Glomerular endothelial cell (primary cell): ENCODE measurements at places on chromosomes 4 and X.

GRCh38 chr4:80259012-80259411 is 7.5 kb upstream of the FGF5 start:
- DNase-seq = no peak

- DNase-seq = no peak
Measured at GRCh38 chr4:115920637-115921036, 807.2 kb upstream of the NDST4 start.

DNA sequence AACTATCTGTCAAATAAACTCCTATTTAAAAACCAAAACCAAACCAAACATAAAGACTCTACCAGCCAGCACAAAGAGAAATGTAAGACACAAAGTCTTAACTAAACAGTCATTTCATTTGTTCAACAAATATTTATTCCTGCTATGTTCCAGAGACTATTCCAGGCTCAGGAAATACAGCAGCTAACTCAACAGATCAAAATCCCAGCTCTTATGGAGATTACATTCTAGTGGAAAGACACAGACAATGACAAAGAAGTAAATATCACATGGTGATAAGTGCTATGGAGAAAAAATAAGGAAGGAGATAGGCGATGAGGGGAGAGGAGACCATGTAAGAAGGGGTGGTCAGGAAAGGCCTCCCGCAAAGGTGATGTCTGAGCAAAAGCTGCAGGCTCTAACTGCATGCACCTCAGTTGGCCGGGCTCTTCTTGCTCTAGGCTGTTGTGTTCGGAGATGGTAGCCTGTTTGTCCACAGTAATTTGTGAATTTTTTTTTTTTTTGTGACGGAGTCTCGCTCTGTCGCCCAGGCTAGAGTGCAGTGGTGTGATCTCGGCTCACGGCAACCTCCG is 15.1 kb downstream of the PPEF1 start:
- no peak for DNase-seq

- DNase-seq = no peak
Measured at GRCh38 chr4:140222171-140222570, 68.2 kb upstream of the MAML3 start.

- DNase-seq = no peak
Measured at GRCh38 chrX:112147206-112147605, 64.6 kb upstream of the TRPC5 start.

GRCh38 chr4:66297703-66298102 is 627.4 kb upstream of the EPHA5 start:
- no peak for DNase-seq

DNA sequence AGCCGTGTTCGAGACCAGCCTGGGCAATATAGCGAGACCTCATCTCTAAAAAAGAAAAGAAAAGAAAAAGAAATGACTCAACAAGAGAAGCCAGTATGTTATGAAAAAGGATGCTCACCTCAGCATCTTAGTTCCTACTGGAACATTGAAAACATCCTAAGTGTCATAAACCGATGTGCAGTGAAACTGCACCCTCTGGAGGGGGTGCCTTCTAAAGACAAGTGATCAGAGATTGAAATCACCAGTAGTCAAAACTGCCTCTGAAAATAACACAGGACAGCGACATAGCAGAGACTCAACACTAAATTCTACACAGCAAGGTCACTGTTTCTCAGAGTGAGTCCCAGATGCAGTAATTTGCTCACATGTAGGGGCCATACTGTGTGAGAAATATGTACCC is 28.0 kb upstream of the ATP6AP2 start:
- no peak for DNase-seq

DNA sequence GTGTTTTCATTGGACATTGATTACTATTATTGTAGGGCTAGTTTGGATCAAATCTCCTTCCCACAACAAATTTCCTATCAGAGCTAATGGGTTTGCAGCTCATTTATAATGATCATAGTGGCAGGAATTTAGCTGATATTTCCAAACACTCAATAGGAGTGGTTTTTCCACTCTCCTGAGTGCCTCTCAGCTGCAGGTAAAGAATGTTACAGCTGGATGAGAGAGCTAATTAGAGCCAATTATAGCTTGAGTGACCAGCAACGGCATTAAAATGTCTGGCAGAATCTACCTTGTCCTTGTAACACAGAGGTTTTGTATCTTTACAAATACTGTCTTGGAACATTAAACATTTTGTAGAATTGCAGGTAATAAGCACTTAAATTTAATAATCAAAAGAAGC is 602.8 kb upstream of the EPHA5 start:
- DNase-seq = no peak

DNA sequence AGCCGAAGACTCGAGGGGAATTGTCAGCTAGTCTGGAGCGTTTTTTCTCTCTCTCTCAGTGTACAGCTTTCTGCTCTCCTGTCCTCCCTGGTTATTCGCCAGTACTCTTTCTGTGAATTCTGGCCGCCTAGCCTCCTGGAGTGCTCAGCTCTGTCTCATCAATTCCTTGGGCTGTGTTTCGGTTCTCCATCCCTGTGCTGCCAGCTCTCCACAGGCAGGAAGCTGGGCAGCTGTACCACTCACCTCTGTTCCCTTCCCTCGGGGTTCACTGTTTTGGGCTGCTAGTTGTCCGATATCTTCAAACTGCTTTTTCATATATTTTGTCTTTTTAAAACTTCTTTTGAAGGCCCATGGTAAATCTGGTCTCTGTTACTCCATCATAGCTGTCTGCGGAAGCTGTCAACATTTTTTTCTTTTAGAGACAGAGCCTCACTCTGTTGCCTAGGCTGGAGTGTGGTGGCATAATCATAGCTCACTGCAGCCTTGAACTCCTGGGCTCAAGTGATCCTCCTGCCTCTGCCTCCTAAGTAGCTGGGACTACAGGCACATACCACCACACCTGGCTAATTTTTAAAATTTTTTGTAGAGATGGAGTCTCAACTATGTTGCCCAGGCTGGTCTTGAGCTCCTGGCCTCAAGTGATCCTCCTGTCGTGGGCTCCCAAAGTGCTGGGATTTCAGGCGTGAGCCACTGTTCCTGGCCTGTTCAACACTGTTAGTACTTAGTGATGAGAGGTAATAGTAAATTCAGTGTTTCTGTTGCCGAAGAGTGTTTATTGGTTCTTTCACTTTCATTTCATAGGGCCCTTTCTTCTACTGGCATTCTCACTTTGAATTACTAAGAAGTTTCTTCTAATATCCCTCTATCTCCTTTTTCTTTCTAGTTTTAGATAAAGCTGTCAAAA is 18.6 kb downstream of the ZCCHC4 start:
- no peak for DNase-seq

- no peak for DNase-seq
Measured at GRCh38 chrX:38183596-38183995, 37.1 kb downstream of the SRPX start.

- DNase-seq = no peak
Measured at GRCh38 chrX:133706890-133707289, 278.5 kb downstream of the GPC3 start.

- no peak for DNase-seq
Measured at GRCh38 chr4:164648849-164649212, 105.1 kb upstream of the SMIM31 start.

- no peak for DNase-seq
Measured at GRCh38 chr4:79330720-79331119, 4.9 kb upstream of the NAA11 start.

GRCh38 chrX:14006540-14006939 is 23.2 kb downstream of the GEMIN8 start:
- DNase-seq = no peak

DNA sequence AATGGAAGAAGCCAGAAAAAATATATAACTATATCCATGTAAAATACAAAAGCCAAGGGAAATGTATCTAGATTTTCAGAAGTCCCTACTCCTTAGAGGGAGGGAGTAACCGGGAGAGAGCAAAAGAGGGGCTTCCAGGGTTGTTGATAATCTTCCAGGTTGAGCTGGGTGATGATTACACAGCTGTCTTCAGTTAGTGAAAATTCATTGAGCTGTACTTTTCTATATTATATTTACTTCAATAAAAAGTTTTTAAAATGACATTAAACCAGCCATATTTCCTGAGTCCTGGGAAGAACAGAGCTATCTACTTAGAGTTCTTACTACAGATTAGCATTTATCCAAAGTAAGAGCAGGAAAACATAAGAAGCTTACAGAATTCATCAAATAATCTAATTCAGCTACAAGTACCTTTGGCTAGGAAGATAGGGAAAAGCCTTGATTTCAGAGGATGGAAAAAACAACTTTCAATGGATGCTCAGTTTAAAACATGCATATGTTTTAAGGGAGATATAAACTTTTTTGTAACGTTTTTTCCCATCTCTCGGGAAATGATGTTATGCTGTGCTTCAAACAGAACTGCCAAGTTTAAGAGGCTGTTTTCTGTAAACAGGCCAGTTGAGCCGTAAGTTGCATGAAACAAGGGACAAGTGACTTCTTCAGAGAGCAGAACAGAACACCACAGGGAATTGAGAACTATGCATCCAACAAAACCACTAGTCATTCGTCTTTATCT is 204.6 kb downstream of the SCFD2 start:
- DNase-seq = no peak

DNA sequence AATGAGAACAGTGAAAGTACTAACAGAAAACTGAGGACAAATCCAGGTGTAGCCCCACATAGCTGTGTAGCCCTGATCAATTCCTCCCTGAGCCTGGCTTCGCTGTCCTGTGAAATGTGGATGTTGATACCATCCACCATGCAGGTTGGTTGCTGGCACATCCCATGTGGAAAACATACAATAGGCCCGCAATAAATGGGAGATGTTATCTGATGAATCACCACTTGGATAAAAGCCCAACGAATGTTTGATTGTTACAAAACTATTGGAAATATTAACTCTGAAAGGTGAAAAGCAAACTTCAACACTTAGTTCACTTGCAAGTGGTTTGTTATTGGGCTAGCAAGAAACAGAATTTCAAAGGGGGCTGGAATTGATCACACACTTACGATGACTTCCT is 186.3 kb upstream of the FTHL17 start:
- DNase-seq = peak; percentile 14

DNA sequence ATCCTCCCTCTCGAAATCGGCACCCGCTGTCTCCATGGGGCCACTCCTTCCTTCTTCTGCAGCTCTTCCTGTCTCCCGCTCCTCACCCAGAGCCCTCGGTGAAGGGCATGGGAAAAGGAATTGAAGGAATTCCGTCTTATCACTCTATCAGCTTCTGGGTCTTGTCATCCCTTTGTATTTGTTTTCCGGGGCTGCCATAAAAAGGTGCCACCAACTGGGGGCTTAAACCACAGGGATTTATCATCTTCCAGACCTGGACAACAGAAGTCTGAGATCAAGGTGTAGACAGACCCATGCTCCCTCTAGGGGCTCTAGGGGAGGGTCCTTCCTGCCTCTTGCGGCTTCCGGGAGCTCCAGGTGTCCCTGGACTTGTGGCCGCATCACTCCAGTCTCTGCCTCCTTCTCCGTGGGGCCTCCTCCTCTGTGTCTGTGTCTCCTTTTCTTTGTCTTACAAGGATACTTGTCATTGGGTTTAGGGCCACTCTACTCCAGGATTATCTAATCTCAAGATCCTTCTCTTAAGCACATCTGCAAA is 24.0 kb downstream of the CD99 start:
- no peak for DNase-seq

DNA sequence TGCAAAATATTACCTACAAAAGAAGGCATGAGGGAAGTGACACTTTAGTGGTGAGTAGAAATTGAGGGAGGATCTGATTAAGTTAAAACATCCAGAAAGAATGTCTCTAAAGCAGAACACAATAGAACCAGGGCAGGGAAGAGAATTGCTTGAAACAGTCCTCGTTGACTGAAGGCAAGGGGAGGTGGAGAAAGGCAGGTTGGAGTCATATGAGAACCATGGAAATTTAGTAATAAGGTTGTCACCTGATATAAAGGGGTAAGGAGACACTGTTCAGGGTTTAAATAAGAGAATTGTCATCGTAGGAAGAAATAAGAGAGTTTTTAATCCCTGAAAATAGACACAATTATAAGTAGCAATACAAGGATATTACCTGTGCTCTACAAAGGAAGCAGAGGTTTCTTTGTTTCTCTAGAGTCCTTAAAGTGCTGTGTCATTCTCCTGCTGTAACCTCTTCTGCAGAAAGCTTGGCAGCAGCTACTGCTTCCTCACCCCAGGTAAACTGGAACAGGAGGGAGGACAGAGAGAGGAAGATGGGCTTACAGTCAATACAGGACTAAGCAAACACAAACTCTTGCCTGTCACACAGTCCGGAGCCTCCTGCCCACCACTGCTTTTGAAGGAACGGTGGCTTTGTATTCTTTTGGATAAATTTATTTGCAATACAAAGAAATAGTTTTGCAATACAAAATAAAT is 258.4 kb downstream of the PPARGC1A start:
- DNase-seq = no peak

DNA sequence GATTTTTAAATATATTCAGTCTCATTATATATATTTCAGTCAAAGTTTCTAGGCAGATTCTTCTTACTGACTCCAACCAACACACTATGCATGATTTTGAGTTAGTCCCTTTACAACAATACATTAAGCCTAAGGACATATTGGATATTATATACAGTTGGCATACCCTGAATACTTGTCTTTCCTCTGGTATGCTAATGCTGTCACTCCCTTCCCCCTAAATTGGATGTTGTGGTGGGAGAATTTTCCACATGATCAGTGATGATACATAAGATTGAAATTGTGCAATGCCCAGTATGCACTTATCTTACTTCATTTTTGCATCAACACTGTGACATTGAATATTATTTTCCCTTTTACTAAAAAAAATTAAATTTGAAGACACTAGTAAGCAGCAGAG is 935.2 kb downstream of the PCDH7 start:
- DNase-seq = no peak

DNA sequence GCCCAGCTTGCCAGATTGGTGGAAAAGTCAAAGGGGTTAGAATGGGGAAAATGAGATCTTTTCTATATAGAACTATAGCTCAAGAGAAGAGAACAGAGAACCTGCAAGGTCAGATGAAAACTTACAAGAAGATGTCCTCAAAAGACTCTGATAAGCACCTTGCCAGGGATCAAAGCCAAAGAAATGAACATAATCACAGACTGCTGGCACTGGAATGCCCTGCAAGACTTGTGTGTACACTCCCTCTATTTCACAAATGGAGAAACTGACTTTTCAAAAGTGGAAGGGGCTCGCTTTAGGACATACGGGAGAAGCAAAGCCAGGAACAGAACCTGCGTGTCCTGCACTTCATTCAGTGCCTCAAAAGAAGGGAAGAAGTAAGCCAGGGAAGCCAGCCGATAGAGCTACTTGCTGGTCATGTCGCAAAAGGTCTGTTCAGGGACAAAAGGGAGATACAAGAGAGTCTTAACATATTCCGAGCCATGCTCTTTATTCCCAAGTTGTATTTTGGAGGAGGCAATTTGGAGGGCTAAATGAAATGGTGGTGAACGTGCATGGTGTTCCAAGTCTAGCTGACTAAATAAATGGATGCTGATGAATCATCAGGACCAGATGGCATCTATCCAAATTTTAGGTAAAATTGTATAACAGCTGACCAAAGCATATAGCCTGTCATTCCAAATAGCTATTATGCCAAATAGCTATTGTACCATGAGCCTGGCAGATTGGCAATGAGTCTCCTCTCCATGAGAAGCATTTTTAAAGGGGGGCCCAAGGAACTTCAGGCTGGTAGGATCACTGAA is 175.6 kb upstream of the GPC4 start:
- DNase-seq = no peak

- DNase-seq = no peak
Measured at GRCh38 chr4:31134720-31135119, 414.6 kb downstream of the PCDH7 start.

GRCh38 chr4:182449930-182450439 is 206.8 kb downstream of the TENM3 start:
- no peak for DNase-seq
